ENCODE measurements at places on chromosomes 5 and 9.

DNA sequence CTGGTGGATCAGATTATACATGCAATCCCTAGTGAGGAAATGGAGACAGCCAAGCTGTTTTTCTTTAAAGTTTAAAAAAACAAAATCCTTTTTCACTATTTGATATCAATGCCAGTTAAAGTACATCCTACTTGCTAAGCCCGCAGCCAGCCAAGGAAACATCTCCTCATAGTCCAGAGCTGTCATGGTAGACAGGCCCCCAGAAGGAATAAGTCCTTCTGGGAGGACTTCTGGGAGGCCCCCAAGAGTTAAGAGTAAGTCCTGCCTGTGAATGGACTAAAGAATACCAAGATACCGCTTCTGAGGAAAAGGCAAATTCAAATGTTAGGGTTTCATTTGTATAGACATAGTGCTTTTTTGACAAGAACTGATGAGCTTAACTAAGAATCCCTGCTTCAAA is 38.3 kb downstream of the MOCS2 start:
- DNase-seq, result no peak

DNA sequence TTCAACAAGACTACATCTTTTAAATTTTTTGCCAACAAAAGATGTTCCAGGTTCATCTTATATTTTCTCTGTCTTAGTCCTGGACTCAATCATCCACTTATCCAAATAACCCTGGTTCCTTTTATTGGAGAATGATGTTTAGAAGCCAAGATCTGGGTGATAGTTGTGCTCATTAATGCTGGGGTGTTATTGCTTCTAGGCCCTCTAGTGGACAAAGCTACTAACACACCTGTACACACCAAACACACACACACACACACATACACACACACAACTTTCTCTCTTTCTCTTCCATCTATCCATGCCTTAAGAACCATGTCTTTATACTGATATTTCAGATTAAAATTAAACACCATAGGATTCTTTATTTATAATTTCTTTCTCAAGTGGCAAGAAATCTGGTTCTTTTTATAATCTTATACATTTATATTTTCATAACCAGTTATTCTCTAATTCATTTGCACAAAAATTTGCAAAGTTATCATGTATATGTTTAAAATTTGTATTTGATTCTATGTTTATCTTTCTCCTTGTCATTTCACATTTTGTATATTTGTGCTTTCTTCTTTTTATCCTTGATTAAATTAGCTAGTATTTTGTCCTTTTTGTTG is 179.1 kb upstream of the SMIM23 start:
- DNase-seq, result no peak

DNA sequence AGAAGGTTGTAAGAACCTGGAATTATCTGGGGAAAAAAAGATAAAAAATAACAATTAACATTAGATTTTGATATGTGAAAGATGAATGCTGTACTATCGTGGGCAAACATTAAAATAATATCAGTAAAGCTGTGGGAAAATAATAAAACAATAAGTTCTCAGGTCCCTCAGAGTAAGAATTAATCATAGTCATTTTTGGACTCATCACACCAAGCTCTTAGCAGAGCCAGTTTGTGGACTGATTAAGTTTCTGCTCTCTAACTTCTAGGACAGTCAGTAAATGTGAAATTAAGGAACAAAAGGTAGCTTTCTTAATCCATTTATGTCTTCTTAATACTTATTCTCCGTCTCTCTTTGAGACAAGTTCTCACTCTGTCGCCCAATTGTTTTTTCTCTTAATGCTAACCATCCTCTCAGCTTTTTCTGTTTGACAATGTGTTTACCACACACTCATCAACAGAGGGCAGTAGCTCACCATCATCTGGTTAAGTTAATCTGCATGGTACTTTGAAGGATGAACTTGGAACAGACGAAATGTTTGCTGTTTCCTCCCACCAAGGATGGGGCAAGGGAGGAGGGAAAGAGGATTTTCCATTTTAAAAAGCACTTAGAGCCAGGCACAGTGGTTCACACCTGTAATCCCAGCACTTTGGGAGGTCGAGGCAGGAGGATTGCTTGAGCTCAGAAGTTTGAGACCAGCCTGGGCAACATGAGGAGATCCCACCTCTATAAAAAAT is 5.3 kb upstream of the ACO1 start:
- peak; percentile 72 for DNase-seq

DNA sequence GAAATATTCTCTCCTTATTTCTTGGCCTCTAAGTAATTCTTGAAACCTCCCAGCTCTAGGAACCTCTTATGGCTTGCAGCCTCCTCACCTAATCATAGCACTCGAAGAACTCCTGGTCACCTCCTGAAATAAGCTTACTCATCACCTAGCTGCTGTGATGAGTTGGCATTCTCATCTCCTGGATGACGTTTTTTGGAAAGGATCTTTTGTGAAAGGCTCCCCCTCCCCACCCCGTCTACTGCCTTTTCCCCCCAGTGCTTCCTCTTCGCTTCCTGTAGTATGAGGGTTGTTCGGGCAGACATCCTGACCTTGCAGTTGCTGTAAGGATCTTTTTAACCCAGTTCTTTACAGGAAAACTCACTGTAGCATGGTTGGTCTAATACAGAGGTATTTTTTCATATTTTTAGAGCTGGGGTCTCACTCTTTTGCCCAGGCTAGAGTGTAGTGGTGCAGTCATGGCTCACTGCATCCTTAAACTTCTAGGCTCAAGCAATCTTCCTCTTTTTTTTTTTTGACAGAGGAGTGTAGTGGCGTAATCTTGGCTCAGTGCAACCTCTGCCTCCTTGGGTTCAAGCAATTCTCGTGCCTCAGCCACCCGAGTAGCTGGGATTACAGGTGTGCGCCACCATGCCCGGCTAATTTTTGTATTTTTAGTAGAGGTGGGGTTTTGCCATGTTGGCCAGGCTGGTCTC is 41.8 kb downstream of the ARHGAP26 start:
- no peak for DNase-seq

DNA sequence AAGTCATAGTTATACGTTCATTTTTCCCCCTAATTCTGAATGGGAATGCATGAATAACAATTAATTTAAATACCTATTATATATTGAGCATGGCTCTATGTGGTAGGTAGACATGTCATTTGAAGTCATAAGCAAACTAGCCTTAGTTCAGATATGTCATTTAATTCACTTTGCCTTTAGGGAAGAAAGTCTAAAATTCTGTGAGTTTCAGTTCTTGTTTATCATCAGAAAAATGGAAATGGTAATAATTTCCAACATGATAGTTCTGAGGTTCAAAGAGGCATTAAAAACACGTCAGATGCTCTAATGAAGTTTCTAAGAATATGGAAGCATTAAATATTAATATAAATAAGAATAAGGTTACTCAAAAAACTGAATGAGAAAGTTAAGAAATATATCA is 13.1 kb upstream of the ANXA1 start:
- no peak for DNase-seq

DNA sequence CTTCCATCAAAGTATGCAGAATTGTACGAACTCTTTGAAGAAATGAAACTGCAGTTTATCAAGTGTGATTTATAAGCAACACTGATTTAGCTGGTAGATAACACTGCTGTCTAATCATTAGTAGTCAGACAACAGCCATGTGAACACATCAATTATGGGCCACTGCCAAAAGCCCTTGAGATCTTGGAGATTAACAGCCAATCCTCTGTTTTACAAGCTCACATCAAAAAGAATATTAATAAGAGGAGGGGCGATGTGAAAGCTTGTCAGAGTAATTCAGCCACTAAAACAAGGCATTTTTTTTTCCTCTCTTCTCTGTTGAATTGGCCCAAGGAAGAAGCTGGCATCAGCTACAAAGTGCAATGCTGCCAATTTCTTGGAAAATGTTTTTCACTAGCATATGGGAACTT is 28.1 kb downstream of the ZNF608 start:
- no peak for DNase-seq

GRCh38 chr5:122967085-122967484 is 69.4 kb downstream of the PPIC start:
- DNase-seq, result no peak

DNA sequence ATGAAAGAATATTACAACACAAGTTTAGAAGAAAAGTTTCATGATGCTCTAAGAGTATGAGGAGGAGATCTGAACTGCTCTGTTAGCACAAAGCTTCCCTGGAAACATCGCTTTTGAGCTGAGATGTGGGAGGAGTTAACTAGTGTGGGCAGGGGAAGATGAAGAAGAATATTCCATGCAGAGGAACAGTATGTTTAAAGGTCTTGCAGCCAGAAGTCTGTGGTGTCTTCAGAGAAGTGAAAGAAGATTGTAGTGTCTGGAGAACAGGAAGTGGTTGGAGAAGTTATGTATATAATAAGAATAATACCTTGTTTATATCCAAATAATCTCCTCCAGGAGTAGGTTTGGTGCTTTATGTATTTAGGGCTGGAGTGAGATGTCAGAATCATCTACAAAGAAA is 406.7 kb downstream of the MAN2A1 start:
- no peak for DNase-seq

DNA sequence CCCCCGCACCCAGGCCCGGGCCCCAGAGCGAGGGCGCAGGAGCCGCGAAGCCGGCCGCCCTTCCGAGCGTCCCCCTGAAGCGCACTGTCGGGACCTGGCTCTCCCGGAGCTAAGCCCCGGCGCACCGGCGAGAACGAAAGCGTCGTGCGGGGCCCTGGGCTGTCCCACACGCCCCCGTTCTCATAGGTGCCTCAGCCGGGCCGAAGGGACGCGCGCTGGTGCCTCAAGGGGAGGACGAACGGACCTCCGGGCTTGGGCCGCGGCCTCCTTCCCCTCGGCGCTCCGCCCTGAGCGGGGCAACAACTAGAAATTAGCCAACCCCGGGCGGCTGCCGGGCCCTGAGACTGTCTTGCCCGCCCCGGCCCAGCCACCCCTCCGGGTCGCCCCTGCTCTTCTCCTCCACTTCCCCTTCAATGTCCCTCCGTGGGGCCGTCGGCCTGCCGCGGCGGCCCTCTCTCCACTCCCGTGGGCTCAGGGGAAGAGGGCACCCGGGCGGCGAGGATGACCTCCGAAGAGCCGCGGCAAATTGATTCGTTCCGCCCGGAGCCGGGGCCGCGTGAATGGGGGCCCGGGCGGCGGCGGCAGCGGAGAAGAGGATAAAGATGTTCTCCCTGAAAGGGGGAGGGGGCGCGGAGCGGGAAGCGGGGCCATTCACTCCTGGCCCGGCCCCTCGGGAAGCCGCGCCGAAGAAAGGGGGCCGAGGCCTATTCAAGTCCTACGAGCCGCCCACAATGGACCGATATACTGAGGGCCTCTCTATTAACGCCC is 3.5 kb upstream of the PRDM12 start:
- no peak for DNase-seq

GRCh38 chr5:37742111-37742510 is 97.7 kb downstream of the GDNF start:
- no peak for DNase-seq

- no peak for DNase-seq
These were observed 410.2 kb upstream of the DAP start for GRCh38 chr5:11171236-11171635.

DNA sequence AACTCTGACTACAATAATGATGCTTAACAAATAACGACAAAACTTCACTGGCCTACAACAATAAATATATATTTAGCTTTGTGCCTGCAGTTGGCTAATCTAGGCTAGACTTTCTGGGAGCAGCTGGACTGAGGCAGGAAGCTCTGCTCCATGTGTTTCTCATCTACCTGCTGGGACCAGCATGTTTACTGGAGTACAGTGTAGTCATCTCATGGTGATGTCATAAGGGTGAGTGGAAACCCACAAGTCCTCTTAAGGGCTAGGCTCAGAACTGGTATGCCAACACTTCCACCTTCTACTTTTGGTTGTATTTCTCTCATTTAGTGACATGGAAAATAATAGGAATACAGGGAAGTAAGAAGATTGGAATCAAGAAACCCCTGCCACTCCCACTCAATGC is 85.7 kb upstream of the NIPBL start:
- no peak for DNase-seq
